PC-9 (cell line): ENCODE measurements at places on chromosomes 7 and 10. TPM values are rescaled to one million over a fixed set of nuclear protein-coding genes. Genes with fewer than 3 reads are reported as not detected.

OPALIN gene
- total RNA-seq = not detected in 2 replicates

SBDS gene
- total RNA-seq = 56.7 and 65.1 TPM in 2 replicates

SYCE1 gene
- not detected in 2 replicates for total RNA-seq

SPDYE8 gene
- total RNA-seq = not detected in 2 replicates

MMP21 gene
- total RNA-seq = not detected in 2 replicates

SPAM1 gene
- not detected in 2 replicates for total RNA-seq

MYPN gene
- total RNA-seq = 3.9 and 4.1 TPM in 2 replicates

FGFBP3 gene
- total RNA-seq = 0.68 and 1.0 TPM in 2 replicates

SFXN4 gene
- 15.4 and 18.3 TPM in 2 replicates for total RNA-seq

DNAJC12 gene
- 0.33 TPM in 1 of 2 replicates, not detected in the other for total RNA-seq
